Activated naive CD4-positive, alpha-beta T cell (primary cell): ENCODE measurements at places on chromosomes 7 and 10.

DNA sequence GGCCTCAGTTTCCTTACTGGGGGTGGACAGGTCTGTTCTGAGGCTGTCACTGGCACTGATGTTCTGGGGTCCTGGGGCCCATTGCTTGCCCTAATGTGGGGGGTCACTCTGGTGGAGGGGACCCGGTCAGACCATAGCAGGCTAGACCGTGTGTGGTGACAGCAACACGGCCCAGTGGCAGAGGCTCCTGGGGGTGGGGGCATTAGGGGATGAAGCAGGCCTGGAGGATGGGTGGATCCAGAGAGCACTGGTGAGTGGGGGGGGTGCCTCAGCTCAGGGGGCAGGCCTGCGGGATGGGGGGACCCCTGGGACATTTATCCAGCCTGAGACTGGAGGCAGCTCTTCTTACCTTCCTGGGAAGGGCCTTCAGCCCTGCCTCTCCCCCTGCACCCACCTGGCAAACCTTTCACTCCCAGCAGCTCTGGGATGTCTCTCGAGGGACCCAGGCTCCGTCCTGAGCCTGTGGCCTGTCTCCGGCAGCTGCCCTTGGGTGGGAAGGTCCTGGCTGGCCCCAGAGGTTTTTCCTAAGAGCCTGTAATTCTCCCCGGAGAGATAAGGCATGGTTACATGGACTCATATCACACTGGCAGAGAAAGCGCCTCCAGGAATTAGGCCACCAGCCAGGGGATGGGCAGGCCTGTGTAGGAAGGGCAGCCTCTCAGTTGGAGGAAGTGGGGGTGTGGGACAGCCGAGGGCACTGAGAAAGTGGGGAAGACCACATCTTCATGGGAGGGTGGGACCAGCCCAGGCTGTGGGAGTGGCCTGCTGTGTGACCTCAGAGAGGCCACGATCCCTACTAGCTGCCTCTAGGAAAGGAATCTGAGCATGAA, 147.7 kb downstream of the UBE2H start:
- no peak for DNase-seq

DNA sequence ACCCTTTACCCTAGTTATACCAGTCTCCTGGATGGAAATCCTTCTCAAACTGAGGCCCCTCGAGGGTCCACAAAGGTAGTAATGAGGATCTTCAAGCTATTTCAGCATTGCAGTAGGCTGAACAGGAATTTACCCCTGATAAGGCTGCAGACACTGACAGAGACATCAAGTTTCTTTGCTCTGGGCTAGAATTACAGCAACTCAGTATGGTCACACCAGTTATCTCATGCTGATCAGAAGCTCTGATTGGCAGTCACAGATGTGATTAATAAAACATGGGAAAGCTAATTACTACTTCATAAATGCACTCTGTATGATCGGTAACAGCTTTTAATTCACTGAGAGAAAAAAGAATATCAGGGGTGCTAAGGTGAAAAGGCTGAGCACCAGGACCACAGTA, 30.6 kb downstream of the FAM204A start:
- no peak for DNase-seq

GRCh38 chr7:54299426-54299825, 242.7 kb upstream of the VSTM2A start:
- DNase-seq, result no peak

DNA sequence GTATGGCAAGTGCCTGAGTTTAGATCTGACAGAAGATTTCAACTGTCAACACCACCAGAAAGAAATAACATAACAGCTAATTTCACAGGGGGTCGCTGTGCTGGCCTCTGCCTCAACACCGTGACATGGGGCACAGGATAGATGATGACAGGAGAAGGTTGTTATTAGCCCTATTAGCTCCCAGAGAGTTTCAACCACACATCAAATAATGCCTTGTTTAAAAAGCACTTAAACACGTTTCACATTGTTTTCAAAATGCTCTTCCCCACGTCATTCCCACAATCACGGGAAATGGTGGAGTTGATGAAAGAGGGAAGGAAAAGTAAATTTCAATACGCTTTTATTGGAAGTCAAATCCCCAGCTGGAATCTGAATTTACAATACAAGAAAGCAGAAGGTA, 184.7 kb downstream of the MAGI2 start:
- no peak for DNase-seq

- no peak for DNase-seq
Observed at GRCh38 chr10:24378126-24378920, 169.4 kb downstream of the KIAA1217 start.

- no peak for DNase-seq
Observed at GRCh38 chr10:78964952-78965633, 103.7 kb upstream of the ZMIZ1 start.

- no peak for DNase-seq
Observed at GRCh38 chr10:45091968-45092367, 91.2 kb downstream of the ZNF22 start.

DNA sequence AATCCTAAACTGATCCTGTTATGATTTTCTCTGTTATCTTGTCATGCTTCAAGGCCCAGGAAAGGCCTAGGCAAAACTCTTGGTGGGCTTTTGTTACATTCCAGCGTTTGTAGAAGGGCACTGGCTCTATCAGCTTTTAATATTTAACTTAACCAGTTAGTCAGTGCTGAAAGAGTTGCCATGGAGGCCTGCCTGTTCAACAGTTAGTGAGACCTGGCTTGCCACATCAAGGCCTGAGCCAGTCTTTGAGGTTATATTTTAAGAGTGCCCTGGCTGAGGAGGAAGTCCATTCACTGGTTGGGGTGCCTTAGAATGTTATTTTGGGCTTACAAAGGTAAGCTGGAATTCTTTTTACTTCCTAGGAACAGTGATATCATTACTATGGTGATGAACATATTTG, 144.1 kb upstream of the NRG3 start:
- no peak for DNase-seq
